T-helper 17 cell (primary cell): ENCODE measurements at places on chromosomes 6 and 20.

GRCh38 chr6:90907931-90908655 is 321.2 kb upstream of the MAP3K7 start:
- no peak for DNase-seq

GRCh38 chr6:91895599-91896285 is 1308.9 kb upstream of the MAP3K7 start:
- no peak for DNase-seq

DNA sequence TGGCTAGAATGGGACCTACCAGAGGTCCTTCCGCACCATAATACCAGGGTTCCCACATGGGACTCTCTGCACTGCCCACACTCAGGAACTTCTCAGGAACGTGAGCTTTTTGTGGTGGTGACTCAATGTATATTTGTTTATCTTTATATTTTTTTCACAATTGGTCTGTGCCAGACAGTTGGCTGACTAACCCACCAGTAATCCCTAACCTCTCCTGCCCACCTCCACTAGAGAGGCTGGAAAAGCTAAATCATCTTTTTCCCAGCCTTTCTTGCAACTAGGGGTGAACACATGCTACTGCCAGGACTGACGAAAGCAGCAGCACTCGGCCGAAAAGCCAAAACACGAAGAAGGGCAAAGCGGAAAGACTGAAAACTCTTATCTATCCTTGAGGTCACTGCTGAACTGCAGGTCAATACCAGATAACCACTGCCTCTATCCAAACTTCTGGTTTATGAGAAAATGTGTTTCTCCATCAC is 112.9 kb downstream of the TRERF1 start:
- no peak for DNase-seq

DNA sequence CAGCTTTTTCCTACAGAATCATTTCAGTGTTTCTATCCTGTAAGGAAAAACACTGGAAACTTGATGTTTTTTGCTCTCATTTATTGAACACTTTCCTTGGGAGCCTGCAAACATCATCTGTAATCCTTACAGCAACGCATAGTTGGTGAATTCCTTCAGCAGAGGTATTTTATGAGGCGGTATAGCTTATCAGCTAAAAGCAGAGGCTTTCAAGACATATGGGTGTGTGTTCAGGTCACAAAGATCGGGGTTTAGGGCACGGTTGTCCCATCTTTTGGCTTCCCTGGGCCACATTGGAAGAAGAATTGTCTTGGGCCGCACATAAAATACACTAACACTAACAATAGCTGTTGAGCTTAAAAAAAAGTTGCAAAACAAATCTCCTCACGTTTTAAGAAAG is 185.0 kb downstream of the AIG1 start:
- no peak for DNase-seq

DNA sequence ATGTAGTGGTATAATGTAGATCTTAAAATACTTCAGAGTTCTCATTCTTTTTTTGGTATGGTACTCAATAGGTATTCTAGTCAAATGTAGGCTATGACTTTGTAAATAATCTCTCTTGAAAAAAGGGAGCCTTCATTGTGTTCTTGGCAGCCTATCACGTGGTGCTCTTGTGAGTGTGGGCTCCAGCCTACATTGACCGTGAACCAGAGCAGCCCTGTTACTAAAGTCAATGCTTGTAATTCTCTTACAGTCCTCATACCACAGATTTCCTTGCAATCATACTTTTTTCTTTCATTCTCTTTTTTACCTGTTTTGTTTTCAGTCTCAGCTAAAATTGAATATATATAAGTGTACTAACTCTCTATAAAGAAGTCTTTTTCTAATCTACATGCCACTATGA is 31.1 kb downstream of the ARID1B start:
- no peak for DNase-seq

- DNase-seq, result no peak
These were observed 26.4 kb upstream of the PHF3 start for GRCh38 chr6:63609231-63609630.

DNA sequence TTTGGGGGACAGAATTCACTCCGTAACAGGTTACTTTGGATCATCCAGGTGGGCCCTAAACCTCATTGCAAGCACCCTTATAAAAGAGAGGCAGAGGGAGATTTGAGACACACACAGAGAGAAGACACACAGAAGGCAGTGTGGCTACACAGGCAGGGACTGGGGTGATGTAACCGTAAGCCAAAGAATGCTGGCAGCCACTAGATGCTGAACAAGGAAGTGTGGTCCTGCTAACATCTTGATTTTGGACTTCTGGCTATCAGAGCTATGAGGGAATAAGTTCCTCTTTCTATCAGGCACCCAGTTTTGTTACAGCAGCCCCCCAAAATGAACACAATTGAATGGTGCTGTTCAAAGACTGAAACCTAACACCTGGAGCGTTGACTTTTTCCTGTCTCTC is 191.3 kb upstream of the MYLIP start:
- DNase-seq, result no peak

DNA sequence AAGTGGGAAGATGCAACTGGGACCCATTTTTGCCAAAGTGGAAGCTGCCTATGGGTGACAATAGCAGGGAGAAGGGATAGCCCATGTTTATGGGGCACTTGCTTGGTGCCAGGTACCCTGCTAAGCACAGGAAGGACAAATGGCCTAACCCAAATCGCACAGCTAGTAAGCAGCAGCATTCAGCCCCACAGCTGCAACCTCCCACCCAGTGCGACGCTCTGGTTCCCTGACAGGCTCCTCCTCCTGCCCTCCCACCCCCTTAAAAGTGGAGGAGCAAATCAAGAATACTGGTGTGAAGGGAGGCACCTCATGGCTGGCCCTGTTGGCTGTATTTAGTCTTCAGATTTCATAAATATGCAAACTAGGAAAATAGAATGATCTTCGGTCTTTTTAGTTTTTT is 76.2 kb downstream of the RIN2 start:
- no peak for DNase-seq
